ENCODE measurements at places on chromosomes 3 and 15. TPM values are rescaled to one million over a fixed set of nuclear protein-coding genes. Genes with fewer than 3 reads are reported as not detected.
A peak's percentile ranks its signal among the peaks of the same experiment; 100 is the strongest.

DNA sequence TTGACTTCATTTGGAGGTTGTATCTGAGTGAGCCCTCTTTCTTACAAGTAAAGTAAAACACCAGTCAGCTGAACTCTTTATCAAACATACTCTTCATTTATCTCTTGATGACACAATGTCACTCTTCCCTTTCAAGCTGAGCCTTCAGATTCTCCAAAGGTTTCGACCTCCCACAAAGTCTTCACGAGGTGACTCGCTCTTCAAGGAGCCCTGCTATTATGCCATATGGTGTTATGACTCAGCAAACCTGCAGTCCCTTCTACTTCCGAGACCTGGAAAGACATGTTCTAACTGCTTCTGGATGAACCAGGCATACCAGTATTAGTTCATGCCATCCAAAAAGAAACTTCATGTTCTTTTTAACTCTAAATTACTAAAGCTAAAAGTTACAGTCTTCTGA, 23.1 kb downstream of the AADAC start:
- peak; percentile 79 for DNase-seq

DNA sequence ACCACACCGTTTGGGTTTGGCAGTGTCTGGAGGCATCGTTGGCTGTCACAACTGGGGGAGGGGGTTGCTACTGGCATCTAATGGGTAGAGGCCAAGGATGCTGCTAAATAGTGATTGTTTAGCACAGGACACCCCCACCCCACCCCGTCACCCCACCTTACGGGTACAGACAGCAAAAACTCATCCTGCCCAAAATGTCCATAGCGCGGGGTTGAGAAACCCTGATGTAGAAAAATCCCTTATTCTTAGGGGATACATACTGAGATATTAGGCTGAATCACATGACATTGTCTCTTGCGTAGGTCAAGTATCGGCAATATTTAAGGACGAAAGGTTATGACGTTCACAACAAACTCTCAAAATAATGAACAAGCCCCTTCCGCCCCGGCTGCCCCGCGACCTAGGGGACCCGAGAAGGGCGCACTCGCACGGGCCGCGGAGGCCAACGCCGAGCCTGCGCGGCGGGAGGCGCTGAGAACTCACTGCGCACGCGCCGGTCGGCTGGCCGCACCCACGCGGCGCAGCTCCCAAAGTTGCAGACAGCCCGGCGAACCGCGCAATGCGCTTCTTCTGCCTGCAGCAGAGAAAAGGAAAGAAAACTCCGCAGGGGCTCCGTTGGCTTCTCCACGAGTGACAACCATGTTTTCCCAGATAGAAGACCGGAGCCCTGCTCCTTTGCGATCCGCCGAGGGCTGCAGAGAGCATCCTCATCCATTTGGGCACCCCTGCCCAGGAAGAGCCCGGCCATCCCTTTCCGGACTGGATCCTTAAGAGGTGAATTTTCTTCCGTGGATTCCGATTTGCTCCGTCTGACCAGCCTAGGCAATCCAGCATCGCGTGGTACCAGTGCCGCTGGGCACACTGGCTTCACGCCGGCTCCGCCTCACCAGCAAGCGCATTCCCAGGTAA, 136.8 kb upstream of the CCDC54 start:
- DNase-seq = peak; percentile 54

- DNase-seq = no peak
Measured at GRCh38 chr3:114760679-114761078, 386.4 kb downstream of the ZBTB20 start.

DNA sequence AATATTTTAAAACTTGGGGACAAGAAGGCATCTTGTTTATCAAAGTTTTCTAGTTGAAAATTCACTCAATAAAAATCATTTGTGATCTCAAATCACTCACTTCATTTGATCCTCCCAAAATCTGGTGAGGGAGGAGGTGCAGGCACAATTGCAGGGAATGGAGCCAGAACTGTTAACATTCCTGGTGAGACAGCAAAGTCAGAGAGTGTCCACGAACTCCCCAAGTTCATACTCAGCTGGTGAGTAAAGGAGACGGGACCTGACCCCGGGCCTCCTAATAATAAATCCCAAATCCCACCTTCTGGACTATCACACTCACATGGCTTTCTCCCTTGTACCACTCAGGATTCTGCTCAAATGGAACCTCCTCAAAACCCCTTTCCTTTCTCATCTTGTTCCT, 252.3 kb upstream of the LRTM1 start:
- DNase-seq = no peak

DNA sequence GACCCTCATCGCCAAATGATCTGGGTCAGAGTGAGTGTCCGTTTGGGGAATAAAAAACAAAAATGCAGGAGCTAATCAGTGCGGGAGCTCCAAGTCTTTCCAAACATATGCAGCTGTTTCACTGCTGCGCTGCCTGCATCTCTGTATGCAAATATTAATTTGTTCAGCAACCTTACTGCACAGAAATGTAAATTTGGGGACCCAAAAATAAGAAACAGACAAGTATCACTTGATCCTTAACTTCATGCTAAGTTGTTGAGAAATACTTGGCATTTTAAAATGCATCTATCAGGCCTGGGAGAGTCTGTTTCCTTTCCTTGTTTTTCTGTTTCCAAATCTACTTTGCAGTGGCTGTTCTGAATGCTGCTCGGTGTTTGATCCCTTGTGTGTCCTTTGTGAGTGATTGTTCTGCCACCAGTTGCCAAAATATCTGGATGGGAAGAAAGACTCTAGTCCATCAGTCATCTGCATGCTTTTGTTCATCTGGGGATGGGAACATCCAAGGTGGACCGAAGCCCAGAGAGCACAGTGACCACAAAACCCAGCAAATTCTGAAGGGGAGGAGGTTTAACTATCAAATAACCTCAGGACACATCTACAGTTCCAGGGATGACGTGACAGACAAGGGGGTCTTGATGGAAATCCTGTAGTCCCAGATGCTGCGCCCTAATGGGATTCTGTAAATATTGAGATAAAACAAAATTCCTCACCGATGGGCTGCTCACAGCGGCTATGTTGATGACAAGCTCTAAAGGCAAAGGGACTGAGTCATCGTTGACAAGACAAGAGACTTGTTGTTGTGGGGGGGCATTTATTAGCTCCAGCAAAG, 199.5 kb upstream of the WNT5A start:
- DNase-seq = no peak

- no peak for DNase-seq
Measured at GRCh38 chr3:70981231-70981880, 602.2 kb downstream of the FOXP1 start.

DNA sequence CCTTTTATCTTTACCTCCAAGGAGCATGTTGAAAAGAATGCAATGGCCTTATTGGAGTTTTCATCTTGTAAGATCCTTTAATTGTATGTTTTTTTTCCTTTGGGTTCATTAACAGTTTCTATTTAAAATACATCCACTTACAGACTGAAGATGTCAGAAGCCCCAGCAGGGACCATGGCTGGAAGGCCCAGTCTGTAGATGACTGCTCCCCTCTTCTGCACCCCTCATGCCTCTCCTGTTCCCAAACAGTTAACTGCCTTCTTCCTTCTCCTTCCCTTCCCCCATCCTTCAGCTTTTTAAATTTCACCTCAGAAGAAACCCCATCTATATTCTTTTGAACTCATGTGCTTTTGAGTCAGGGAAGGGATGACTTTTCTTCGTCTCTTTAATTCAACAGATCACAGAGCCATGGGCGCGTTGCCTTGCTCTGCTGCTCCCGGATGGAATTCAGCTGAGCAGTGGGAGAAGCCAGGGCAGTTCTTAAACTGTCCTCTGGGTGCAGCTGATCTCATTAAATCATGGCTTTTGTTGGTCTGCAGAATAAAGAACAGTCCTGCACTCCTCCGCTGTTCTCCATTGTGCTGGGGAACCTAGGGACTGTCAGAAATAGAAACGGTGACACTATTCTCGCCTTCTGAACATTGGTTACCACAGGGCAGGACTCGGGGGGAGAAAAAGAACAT, 71.5 kb upstream of the EIF1B start:
- DNase-seq = no peak

DNA sequence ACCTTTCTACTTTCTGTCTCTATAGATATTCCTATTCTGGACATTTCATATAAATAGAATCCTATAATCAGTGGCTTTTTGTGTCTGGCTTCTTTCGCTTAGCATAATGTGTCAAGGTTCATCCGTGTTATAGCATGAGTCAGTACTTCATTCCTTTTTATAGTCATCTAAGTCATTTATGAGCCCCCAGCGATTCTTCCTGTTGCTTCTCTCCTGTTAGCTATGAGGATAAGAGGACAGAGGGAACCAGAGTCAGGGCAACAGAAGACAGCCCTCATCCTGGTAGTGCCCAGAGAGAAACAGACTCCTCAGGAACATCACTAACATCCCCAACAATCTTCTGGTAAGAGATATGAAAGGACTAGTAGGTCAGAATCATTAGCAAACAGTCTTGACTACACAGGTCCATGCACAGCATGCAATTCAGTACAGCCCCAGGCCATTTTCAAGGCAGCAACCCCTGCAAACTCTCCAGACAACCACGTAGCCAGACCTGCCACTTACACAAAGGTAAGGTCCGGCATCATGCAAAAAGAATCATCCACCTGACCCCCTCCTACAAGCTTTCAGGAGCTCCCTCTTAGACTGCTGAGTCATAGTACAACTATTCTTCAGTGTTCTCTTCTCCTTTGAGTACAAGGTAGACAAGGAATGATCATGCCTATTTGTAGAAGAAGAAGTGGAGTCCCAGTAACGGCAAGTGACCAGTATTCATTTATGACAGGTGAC, 91.5 kb downstream of the MYLK start:
- DNase-seq = no peak

DNA sequence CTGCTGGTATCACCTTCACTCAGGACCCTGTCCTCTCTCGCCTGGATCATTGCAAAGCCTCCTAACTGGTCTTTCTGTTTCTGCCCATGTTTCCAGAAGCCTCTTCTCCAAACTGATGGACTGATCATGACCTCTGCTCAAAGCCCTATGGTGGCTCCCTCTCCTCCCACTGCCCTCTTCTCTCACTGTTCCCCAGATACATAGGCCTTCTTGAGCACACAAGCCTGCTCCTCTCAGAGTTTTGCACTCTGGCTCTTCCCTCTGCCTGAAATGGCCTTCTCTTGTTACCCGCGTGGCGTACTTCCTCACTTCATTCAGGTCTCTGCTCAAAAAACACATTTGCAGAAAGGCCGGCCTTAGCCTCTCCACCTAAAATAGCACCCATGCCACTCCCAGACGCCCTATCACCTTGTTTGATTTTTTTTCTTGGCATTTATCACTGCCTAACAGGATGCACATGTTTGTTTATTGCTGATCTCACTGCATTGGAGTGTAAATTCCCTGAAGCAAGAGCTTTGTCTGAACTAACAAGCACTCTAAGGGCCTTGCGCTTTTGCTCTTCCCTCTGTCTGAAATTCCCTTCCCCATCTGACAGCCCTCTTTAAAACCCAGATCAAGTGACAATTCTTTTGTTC, 1.4 kb upstream of the ETFA start:
- peak; percentile 86 for DNase-seq

- DNase-seq = no peak
Measured at GRCh38 chr3:81554801-81555200, 206.6 kb downstream of the GBE1 start.

- DNase-seq = no peak
Measured at GRCh38 chr3:106759731-106760130, 617.5 kb upstream of the CCDC54 start.

- peak; percentile 67 for DNase-seq
Measured at GRCh38 chr15:40906091-40906990, 12.1 kb downstream of the VPS18 start.

DNA sequence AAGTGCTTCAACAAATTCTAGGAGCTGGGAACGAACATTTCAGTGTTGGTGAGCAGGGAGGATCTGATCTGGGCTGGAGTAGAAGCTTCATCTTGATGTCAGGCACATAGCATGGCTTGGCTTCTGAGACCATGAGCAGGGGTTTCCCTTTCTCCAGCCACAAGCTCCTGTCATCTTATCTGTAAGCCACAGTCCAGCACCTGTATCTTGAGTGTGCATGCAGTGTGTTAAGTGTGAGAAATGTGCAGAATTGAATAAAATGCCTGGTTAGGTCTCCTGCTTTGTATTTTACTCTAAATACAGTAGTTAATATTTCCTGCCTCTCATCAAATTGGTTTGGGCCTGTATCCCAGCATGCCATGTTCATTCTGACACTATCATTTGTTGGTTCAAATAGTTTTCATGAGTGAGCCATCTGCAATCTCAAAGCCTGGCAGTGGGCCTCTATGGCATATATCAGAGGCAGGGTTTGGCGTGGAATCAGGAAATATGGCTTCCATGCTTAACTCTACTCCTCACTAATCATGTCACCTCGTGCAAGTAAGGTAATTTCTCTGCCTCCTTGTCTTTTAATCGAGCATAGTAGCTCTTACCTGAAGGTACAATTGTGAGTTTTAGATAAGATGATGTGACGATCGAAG, 43.3 kb downstream of the TLNRD1 start:
- DNase-seq = no peak

- DNase-seq = peak; percentile 42
Measured at GRCh38 chr3:150721285-150722130, 17.8 kb upstream of the ERICH6 start.

GRCh38 chr15:49709646-49710214, 88.9 kb downstream of the DTWD1 start:
- DNase-seq = no peak

- DNase-seq = no peak
Measured at GRCh38 chr3:70889162-70890019, 577.0 kb upstream of the MDFIC2 start.

GRCh38 chr3:127406309-127407025, 118.6 kb upstream of the PRR20G start:
- DNase-seq = peak; percentile 13

- DNase-seq = no peak
Measured at GRCh38 chr3:106631373-106632108, 745.7 kb upstream of the CCDC54 start.

- no peak for DNase-seq
Measured at GRCh38 chr3:134860141-134860540, 65.1 kb downstream of the EPHB1 start.

DNA sequence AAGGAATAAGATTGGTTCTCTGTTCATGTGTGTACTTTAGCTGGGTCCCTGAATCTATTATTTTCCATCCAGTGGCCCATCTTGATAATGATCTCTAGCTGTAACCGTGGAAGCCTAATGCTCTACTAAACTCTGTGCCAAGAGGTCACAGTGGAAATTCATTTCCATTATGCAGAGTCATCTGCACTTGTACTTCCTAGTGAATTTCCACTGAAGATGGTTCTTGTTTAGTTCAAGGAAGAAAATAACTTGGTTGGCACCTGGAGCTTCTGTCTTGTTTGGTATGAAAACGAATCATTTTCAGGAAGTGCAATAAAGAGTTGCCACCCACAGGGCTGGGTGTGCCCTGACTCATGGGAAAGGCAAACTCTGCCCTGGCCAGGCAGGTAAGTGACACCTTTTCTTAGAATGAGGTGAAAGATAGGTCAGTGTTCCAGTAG, 10.3 kb downstream of the LPP start:
- DNase-seq = no peak

GRCh38 chr3:61524933-61525332, 36.4 kb upstream of the PTPRG start:
- DNase-seq = no peak

GRCh38 chr15:70060214-70060992, 37.3 kb downstream of the TLE3 start:
- no peak for DNase-seq

GRCh38 chr15:63370764-63371163, 10.9 kb downstream of the CA12 start:
- no peak for DNase-seq

Gene FGD5
- 0.17 TPM for total RNA-seq

Gene CAPN3
- 1.6 TPM for total RNA-seq

Gene P2RY1
- 2.2 TPM for total RNA-seq

Gene PRSS50
- not detected for total RNA-seq

Data from NCI-H460 (cell line).